ENCODE measurements at places on chromosomes 12 and 14.

GRCh38 chr12:118107011-118107410, 3.2 kb upstream of the VSIG10 start:
- DNase-seq: no peak

DNA sequence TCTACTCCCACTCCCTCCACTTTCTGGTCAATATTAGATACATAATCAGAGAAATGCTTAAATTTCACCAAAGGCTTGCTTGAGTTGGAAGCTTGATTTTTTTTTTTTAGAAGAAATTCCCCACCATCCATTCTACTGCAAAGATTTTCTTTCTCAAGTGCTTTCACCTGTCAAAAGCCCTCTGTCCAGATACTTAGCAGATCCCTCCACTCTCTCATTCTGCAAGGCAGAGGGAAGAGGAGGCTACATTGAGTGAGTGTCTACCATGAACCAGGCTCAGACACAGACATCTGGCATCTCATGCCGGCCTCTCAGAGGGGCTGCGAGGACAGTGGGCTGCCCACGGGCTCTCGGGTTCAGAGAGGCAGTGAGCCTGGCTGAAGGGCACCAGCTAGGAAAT, 127.6 kb upstream of the GSC start:
- DNase-seq: no peak

GRCh38 chr12:18939051-18939450, 190.5 kb upstream of the PLEKHA5 start:
- no peak for DNase-seq

DNA sequence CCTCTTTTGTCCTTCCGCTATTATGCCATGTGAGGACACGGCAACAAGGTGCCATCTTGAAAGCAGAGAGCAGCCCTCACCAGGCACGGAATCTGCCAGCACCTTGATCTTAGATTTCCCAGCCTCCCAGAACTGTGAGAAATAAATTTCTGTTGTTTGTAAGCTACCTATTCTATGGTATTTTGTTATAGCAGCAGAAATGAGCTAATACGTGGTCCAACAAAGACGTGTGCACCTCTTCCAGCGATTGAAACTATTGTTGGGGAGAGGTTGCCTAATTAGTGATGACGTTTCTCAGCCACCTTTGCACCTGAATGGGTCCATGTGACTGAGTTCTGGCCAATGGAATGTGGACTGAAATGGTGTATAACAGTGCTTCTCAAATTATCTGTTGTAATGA, 2.3 kb upstream of the SNAPC1 start:
- no peak for DNase-seq

- DNase-seq: no peak
Observed at GRCh38 chr12:123231931-123232330, 1.0 kb downstream of the MPHOSPH9 start.

DNA sequence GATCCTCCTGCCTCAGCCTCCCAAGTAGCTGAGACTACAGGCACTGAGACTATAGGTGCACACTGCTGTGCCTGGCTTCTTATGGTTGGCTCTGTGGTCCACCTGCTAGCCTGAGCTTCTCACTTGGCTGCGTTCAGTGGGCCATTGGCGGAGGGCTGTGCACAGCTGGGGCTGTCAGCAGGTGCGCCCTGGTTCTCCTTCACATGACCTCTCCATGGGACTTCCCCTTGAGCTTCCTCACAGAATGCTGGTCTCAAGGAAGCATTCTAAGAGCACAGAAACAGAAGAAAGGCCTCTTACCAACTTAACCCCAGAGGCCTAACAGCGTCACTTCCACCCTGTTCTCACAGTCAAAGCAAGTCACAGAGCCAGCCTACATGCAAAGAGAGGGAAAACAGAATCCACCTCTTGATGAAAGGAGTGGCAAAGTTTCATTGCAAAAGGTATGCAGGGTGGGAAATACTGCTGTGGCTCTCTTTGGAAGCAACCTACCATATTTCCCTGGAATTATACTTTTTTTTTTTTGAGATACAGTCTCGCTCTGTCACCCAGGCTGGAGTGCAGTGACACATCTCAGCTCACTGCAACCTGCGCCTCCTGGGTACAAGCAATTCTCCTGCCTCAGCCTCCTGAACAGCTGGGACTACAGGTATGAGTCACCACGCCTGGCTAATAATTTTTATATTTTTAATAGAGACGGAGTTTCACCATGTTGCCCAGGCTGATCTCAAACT, 9.3 kb downstream of the RILPL2 start:
- no peak for DNase-seq

DNA sequence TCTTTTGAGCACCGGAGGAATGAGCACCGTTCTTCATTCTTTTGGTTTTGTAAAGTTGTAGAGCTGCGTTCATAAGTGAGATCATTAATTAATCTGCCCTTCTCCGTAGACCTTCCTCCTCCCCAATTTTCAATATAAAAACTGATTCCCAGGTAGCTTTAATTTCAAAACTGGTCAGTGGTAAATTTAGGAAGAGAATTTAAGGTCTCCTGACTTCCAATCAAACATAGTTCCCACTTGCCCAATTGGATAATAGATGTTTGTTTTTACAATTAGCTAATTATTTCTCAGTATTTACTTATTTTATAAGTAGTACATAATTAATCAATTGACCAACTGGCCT, 27.2 kb upstream of the YBX3 start:
- DNase-seq: no peak

DNA sequence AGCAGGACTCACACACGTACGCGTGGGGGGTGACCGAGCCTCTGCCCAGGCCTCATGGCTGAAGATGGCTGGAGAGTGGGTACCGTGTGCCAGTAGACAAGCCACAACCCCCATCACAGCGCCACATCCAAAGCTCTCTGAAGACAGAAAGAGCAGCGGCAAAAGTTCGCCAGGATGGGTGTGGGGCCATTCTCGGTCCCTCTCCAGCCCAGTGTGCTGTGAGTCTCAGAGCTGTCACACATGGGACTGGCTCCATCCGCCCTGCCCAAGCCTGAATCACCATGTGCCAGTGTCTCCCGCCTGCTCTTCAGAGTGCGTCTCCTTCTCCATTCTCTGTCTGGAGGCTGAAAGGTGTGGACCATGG, 5.7 kb downstream of the TMEM179 start:
- DNase-seq: no peak

- DNase-seq: no peak
Observed at GRCh38 chr12:59372956-59373355, 222.9 kb upstream of the SLC16A7 start.

Measured in natural killer cell (primary cell).